NK-92 treated with Interleukin-12 subunit alpha and Interleukin-12 subunit beta, amount 100 ng/mL, for 24 hours (cell line): ENCODE measurements at places on chromosomes 2 and 18.

- DNase-seq = no peak
These were observed 37.5 kb downstream of the NRP2 start for GRCh38 chr2:205719847-205720246.

GRCh38 chr2:196592331-196592910 is 47.1 kb upstream of the CCDC150 start:
- DNase-seq = no peak

DNA sequence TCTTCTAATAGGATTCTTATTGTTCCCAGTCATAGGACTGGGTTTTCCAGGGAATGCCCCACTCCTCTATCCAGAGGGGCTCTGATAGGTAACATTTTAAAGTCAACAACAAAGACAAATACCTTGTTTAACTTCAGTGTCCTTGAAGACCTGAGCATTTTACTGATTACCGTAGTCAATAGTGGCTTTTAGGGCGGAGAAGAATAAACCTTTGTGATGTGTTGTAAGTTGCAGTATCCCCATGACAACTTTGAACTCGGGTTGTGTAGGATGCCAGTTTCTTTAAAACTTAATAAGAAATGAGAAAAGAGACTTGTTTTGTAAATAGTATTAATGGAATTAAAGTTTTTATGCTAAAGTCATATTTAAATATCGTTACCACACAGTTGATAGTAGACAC is 6.0 kb downstream of the GATA6 start:
- no peak for DNase-seq

- no peak for DNase-seq
These were observed 46.0 kb downstream of the ARHGEF33 start for GRCh38 chr2:38935568-38936172.

DNA sequence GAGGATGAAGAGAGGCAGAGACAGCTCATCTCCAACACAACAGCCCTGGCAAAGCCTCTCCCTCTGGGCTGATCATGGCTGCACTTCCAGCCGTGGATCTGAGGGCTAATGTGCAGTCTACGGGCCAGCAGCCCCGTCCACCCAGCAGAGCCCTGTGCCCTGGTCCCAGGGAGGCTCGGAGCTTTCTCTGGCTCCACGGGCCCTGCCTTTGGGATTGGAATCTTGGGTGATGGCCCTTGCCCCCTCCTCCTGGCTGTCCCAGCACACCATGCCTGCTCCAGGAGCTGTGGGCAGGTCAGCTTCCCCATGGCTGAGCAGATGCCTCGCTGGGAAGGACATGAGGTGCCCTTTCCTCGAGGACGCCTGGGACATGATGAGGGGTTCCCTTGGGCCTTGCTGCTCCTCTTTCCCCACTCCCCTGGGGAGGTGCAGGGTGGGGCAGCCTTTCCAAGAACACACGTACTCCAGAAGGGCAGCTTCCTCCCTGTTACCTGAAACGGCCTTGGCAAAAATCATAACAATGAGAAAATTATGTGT is 66.9 kb downstream of the C18orf63 start:
- DNase-seq = no peak

DNA sequence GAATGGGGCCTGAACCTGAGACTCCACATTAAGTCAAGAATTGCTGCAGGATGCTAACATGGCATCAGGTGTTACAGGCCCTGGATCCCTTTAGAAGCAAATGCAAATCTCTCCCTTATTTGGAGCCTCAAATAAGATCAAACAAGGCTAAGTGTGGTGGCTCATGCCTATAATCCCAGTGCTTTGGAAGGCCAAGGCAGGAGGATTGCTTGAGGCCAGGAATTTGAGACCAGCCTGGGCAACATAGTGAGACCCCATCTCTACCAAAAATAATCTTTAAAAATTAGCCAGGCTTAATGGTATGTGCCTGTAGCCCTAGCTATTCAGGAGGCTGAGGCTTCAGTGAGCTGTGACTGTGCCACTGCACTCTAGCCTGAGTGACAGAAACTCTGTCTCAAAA is 89.4 kb downstream of the DYM start:
- no peak for DNase-seq

DNA sequence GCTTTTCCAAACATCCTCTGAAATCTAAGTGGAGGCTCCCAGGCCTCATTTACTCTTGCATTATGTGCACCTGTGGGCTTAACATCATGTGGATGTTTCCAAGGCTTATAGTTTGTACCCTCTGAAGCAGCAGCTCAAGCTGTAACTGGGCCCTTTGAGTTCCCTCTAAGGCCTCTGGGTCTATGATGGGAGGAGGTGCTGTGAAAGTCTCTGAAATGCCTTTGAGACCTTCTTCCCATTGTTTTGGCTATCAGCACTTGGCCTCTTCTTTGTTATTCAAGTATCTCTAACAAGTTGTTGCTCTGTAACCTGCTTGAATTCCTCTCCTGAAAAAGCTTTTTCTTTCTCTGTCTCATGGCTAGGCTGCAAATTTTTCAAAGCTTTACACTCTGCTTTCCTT is 58.1 kb upstream of the MYT1L start:
- no peak for DNase-seq

GRCh38 chr2:43370705-43371104 is 144.3 kb upstream of the ZFP36L2 start:
- no peak for DNase-seq

GRCh38 chr2:216493334-216493685 is 5.3 kb upstream of the RPL37A start:
- DNase-seq = no peak

DNA sequence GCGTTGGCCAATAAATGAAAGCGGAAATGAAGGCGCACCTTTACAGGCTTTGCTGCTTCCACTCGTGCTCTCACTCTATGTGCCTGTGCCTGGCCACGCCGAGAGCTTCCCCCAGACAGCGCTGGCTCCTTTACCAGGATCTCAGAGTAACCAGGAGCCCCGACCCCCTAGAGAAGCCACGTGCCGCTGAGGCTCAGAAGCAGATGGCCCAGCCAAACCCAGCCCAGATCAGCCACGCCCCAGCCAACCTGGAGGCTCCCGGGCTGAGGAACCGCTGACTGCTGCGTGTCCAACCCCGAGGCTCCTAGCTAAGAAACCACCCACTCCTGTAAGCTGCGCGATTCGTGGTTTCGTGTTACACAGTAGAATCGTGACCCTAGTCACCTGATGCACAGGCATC is 199.3 kb downstream of the NCK2 start:
- DNase-seq = no peak

GRCh38 chr2:48174503-48174902 is 268.2 kb upstream of the FBXO11 start:
- DNase-seq = no peak

- no peak for DNase-seq
These were observed 37.0 kb downstream of the SMAD7 start for GRCh38 chr18:48913775-48914174.

DNA sequence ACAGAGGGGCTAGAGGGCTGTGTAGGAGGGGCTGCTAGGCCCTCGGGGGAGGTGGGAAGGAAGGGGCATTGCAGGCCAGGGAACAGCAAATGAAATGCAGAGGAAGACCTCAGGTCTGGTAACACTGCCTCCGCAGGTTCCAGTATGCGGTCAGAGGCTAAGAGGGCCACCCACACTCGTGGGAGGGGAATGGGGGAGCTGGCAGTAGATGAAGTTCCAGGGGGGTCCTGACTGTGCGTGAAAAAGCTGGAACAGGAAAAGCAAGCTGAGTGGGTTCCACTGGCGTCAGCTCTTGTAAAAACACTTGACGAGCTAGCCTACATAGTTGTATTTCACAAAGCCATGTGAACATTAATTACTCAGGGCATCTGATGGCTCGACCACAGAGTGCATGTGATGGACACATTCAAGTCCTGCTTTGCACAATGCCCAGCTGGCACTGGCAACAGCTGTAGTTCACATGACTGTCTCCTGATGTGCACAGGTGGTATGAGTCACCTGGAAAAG is 29.0 kb upstream of the PTPN4 start:
- no peak for DNase-seq

DNA sequence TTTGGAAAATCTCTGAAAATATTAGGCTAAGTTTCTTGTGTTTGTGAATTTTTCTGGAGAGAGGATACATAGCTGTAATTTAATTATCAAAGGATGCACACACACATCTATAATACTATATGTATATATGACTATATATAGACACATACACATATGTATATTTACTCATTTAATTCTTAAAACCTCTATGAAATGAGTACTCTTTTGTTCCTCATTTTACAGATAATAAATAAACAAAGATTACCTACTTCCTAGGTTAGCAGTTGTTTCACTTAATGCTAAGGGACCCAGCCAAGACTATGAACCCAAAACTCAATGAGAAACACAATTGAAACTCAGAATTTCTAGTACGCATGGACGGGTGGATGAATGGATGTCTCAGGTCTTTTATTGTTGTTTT is 145.6 kb downstream of the BCL2 start:
- DNase-seq = no peak

DNA sequence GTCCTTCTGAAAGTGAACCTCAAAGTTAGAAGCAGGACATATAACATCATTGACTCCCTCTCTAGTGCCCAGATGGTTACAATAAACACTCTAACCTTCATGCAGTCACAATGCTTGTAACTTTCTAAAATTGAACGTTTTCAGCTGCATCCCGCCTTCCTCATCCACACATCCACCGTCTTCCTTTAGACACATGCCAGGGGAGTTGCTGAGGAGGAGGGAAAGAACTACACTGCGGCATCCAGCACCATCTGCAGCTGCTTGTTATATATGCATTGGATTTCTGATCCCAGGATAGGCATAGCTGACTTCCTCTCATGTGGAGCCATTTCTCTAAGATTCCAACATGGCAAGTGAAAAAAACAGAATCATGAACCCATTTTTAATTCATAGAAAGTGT is 96.8 kb downstream of the FBXO15 start:
- DNase-seq = no peak

DNA sequence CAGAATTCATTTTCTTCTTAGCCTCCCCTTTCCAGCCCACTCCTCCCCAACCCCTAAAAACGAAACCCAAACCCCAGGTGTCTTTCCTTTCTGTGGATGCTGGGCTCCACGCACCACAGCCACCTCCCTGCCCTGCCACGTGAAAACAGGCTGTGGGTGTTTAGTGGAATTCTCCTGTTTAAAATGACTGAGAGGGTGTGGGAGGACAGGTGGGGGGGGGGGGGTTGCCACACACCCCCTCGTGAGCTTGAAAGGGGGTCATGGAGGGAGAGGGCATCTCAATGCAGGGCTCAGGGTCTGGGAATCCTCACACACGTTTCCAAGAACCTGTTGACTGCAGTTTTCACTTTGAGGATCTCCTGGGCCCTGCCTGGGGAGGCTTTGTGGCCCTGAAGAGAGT is 110.3 kb downstream of the FAM210A start:
- DNase-seq = no peak

DNA sequence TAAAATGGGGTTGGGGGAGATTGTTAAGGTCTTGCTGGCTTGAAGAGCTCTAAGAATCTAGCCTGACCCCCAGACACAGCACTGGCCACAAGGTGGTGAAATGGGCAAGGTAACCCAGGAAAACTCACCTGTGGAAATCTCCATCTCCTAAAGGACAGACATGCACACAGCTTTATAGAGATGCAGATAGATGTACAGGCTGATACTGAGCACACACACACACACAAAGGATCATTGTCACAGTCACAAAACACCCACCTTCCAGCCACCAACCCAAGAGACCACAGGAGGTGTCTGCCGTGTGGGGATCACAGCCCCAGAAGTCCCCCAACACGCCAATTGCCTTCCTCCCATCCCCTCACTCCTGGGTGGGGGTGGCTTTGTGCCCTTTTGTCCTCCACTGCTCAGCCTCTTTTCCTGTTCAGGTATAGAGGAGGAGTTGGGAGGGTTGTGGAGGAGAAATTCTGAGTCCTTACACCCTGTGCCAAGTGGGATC is 3.2 kb upstream of the CYP26B1 start:
- no peak for DNase-seq
